ENCODE measurements at places on chromosomes 6 and 20.

GRCh38 chr20:50691573-50692551 is 520 bp upstream of the RIPOR3 start:
- no peak for DNase-seq

- no peak for DNase-seq
Observed at GRCh38 chr6:90268178-90268577, 28.5 kb downstream of the BACH2 start.

DNA sequence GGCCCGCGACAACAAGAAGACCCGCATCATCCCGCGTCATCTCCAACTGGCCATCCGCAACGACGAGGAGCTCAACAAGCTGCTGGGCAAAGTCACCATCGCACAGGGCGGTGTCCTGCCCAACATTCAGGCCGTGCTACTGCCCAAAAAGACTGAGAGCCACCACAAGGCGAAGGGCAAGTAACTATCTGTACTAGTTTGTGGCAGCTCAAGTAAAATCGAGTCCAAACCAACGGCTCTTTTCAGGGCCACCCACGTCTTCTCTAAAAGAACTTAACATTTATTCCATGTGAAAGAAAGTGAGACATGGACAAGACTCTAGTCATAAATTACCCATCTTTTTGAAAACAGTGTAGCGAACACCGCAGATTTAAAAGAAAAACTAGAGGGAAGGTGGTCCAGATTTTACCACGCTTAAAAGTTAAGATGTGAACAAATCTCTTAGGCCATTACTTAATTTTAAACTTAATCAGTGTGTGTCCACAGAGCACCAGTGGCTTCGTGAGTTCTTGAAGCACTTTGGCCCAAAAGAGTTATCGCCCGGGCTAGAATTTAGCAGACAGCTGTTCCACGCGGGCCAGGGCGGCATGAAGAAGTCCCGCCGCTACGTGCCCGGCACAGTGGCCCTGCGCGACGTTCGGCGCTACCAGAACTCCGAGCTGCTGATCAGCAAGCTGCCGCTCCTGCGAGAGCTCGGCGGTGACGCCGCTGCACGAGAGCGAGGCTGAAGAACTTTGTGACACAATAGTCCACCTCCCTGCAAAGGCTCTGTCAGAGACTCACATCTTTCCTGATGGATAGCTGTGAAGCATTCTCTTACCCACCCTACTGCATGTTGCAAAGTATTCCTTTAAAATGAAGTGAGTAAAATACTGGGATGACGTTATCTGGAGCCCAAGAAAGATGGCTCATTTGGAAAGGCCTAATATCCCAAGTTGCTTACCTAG is 113.9 kb upstream of the PRSS16 start:
- no peak for DNase-seq

- peak; percentile 12 for DNase-seq
Observed at GRCh38 chr20:20037960-20038359, 14.3 kb downstream of the CRNKL1 start.

DNA sequence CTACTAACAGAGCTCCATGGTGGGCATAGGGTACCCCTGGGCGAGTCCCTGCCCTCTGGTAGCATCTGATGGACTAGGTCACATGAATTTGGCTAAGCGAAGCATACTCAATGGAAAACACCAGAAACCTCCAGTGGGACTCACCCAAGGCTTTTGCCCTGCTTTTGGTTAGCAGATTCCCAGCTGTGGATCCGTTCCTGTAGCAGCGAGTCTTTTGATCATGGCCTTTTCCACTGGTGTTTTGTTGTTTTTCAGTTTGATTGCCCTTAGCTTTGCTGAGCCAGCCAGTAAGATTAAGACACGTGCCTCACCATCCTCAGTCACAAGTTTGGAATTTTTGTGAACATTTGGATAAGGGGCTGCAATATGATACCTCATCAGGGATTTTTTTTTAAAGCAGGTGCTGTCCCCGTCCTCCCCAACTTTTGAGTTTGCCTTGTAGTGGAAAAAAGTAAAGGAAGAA is 8.0 kb downstream of the TNFAIP3 start:
- DNase-seq, result no peak

DNA sequence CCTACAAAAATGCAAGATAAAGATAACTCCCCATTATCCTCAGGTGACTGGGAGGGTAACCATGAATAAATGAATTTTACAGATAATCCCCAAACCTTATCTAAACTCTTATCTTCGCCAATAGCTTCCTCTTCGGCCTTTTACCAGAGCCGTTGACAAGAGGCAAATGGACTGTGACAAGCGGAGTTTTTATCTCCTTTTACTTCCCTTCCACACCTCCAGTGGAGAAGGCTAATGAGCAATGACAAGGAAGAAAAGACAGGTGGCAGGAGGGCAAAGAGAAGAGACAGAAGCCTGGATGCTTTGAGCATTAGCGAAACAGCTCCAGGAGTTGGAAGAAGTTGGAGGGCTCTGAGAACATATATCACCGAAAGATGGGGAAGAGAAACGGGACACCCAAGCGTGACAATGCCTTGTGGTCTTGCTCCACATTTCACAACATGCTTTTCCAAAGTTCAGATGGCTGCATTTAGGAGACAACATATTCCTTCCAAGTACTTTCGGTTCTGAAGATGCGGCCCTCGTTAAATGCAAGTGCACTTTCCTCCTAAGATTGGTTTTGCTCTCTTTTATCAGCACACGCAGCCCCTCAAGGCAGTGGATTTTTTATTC is 69.2 kb downstream of the PRDM1 start:
- no peak for DNase-seq

DNA sequence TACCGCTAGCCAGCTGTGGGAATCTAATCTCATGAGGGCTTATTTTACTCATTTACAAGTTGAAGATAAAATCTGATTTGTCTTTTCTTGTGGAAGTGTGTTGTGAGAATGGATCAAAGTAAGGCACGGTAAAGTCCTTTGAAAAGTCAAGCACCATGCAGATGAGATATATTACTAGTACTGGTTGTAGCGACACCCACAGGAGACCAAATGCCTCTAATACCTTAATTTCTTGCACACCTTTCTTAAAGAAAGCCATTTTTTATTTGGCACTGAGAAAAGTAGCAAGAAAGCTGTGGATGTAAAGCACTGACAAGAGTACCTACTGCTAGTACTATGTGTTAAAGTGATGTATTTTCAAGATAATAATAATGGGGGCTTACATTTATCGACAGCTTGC is 191.0 kb upstream of the MMS22L start:
- no peak for DNase-seq

- no peak for DNase-seq
Observed at GRCh38 chr20:64185276-64185900, 21.1 kb downstream of the MYT1 start.

DNA sequence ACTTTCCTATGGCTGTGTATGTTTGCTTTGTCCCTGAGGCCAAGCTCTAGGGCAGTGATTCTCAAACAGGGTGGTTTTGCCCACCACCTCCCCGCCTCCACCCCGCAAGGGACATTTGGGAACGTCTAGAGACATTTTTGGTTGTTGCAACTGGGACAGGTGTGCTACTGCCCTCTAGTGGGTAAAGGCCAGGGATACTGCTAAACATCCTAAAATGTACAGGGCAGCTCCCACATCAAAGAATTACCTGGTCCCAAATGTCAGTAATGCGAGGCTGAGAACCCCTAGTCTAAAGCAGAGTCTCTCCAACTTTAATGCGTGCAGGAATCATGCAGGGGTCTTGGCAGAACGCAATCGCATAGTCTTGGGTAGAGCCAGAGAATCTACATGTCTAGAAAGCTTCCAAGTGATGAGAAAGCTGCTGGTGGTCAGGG is 5.1 kb downstream of the KCNS1 start:
- DNase-seq, result peak; percentile 41

- DNase-seq, result no peak
Observed at GRCh38 chr20:7010527-7010926, 243.0 kb downstream of the BMP2 start.

- DNase-seq, result no peak
Observed at GRCh38 chr20:16563066-16563806, 10.0 kb downstream of the KIF16B start.

DNA sequence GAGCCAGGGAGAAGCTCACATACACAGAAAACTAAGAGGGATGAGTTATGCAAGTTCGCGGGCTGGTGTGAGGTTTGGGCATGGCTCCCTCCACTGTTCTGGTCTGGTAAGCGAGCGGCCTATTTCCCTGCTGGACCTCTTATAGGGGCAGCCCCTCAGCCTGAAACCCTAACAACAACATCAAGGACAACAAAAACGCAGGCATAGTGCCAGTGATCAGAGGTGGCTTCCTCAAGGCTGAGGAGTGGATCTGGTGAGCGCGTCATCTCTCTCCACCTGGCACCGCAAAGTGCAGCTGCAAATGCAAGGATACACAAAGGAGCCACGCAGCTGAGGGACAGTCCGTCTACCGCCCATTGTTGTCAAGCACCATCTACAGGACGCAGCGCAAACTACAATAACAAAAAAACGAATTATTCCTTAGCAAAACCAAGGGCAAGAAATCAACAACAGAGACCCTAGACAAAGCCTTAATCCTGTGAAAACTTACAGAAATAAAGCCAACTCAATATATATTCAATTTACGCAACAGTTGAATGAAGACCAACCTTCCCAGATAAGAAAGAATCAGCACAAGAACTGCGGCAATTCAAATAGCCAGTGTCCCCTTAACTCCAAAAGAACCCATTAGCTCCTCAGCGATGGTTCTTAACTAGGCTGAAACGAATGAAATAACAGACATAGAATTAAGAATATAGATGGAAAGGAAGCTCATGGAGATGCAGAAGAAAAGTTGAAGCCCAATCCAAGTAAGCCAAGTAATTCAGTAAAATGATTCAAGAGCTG is 9.2 kb upstream of the DEFB110 start:
- no peak for DNase-seq

DNA sequence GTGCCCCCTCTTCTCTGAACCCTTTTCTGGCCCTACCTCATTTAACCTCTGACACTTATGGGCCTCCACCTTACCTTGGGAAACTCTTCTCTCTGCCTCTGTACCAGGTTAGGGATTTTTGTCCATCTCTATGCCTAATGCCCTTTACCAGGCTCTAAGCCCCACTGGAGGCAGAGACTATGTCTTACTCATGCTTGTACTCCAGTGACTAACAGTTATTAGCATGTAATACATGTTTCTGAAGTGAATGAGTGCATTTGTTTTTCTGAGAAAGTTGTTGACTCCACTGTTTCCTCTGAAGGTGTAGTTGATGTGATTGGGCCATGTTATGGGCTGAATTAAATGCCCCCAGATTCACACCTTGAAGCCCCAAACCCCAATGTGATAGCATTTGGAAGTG is 234.3 kb downstream of the PACRG start:
- DNase-seq, result no peak

DNA sequence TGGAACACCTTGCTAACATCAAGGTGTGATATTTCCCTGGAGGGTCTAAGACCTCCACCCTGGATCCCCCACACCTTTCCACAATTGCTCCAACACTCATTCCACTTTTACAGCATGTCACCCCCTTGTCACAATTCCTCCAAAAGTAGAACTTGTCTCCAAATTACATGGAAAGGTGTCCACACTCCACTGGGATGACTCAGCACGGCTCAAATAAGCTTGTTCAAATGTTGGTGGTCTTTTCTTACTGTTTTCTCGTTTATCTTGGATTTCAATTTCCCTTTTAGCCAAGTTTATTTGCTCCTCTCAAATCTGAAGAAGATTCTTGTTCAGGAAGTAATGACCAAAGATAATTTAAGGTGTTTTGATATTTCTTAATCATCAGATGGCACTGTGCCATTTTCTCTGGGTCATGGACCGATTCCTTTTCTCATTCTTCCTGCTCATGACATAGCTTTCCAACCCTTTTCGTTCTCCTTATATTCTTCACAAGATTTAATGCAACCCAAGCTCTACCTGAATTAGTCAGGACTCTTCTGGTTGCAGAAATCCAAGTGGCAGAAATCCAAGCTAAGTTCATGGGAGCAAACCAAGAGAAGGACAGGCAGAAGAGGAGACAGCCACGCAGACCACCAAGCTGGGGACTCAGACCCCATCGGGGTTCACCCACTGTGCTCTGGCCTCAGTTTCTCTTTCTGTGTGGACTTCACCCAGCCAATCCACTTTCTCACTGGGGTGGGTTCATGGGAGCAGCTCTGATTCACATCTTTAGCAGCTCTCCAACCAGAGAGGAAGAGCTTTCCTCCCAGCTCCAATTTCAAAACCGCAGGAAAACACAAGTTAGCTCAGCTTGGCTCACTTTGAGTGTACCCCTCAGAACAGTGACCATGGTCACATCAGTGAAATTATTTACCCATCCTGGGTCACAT is 110.5 kb upstream of the CDYL start:
- no peak for DNase-seq

DNA sequence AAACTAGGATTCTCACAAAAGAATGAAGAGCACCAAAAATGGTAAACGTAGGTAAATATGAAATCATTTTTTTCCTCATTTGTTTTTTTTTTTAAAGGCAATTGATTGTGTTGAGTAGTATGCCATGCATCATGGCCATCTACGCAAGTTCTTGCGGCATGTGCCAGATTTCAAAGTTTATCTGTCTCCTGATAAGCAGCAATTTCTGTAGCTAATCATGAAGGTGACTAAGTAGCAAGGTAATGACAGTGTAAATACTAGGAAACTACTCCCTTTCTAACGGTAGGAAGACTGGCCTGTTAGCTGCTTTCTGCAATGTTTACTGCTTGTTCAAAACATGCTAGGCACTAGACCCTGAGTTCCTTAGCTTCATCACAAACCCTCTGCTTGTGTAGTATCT is 13.4 kb upstream of the LY86 start:
- DNase-seq, result no peak

- no peak for DNase-seq
Observed at GRCh38 chr20:62395311-62396242, 8.7 kb downstream of the RPS21 start.

- no peak for DNase-seq
Observed at GRCh38 chr6:33477864-33478263, 23.5 kb downstream of the ZBTB9 start.

- no peak for DNase-seq
Observed at GRCh38 chr20:34729416-34729815, 25.3 kb downstream of the TP53INP2 start.

- no peak for DNase-seq
Observed at GRCh38 chr20:10288954-10289646, 70.5 kb downstream of the SNAP25 start.

DNA sequence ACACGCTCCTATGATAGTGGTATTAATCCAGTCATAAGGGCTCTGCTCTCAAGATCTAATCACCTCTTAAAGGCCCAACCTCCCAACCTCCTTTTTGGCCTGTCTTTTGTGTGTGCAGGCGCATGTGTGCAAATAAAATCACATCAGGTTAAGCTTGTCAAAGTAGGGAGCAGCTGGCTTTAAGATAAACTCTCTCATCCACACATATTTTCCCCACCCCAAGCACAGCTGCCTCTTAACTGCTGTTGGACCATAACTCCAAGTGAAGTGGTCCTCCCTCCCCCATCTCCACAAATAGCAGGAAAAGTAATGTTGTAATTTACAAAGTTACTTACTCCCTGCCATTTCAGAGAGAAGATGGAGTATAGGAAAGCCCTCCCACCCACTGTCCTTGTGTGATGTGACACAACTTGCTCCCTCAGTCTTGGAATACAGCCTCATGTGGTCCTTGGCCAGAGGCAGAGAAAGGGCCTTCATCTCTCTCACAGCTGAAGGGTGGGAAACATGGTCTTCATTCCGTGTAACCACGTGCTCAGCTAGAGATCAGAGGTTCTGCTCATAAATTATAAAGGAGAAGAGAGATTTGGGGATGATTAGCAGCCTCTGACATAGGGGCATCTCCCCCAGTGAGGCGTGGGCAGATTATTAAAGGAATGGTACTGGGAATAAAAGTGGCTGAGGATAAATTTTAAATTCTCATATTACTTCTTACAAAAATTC is 74.8 kb upstream of the TPD52L1 start:
- no peak for DNase-seq

Measured in HFF-Myc (cell line).